ENCODE measurements at places on chromosomes 2 and 18.

DNA sequence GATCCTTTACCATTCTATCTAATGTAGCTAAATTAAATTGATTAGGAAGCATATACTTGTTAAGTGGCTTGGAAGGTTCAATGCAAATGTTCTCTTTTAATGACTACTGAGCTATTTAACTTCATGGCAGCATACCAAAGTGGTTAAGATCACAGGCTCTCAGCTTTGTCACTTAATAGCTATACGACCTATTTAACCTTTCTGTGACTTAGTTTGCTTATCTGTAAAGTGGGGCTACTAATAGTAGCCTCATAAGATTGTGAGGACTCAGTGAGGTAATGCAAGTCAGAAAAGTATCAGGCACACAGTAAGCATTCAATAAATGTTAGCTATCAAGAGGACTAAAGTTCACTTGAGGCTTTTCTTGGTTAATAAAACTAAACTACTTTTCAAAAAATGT is 4.3 kb downstream of the CKAP2L start:
- DNase-seq, result no peak

DNA sequence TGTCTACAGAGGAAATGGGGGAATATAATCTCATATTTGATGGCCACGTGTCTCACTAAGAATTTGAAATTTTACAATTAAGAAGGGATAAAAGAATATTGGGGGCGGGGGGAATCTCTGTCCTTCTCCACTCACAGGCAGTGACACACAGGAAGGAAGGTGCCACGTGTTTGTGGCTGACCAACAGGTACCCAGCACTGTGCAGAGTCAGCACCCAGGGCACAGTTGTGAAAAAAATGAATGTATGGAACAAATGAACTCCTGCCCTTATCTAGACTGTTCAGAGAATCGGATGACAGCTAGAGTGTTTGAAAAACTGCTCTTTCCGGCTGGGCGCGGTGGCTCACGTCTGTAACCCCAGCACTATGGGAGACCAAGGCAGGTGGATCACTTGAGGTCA is 317.0 kb upstream of the MYT1L start:
- no peak for DNase-seq

DNA sequence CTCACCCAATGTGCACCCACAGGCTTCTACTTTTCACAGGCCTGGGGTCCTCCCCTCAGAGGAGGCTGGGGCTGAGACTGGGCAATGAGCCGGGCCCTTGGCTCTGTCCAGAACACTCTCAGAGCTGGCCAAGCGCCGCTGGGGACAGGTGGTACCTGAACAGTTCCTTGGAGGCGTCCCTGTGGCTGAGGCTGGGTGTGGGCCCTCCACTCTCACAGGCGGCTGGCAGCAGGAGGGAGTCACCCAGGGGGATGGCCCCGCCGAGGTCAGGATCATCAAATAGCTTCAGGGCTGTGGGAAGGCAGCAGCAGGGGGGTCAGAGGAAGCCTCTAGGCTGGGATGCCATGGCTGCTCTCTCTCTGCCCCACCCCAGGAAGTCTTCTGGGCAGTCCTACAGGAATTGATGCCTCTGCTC is 27.1 kb downstream of the HS1BP3 start:
- no peak for DNase-seq

DNA sequence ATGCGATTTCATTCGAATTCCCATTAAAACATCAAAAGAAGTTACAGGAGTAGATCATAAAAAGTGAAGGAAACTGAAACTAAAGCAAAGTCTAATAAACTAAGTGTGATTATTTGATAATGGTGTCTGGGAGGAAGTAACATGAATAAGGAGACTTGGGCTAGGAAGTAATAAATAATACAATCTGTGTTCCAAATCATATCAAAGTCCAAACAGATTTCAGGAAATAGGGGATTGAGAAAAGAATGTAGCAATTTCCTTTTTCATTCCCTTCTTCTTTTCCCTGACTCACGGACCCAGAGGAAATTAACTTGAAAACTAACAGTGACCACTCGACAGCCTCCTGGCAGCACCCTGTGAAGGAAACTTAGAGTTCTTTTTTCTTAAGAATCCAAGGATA is 758.4 kb upstream of the GCFC2 start:
- no peak for DNase-seq

DNA sequence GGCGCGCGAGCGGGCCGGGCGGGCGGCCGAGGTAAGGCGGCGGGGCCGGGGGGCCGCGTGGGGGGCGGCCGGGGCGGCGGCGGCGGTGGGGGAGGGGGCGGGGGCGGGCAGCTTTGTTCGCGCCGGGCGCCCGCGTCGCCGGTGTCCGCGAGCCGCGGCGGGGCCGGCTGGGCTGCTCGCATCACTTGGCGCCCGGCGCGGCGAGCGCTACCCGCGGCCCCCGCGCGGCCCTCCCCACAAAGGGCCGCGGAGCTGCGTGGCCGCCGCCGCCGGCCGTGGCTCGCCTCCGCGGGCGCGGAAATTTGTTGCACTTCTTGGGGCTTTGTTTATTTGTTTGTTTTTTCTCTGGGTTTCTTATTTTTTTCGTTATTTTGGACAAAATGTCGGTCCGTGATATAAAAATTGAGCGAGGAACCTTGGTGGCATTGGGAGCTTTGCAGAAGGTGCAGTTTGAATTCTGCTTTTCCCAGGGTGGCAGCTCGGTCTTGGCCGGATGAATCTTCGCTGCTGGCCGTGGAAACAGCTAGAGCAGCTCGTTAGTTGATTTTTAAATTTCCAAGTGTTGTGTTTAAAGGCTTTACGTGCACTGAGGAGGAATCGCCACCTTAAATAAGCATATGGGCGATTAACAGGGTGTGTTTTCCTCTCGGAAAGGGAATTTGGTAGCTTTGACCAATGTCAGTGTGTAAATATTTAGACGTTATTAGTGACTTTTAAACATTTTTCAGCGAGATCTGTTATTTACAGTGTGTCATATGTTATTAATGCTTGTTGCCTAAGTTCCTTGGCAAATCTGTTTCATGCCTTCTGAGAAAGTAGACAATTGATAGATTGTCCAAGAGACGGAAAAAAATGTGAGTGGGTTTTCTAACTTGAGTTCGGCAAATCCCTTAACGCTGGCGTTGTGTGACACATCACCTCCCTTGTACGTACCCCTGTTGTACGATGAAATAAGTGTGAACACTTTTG is 822 bp downstream of the UBE2E3 start:
- no peak for DNase-seq

GRCh38 chr2:202636213-202636513 is 1.4 kb downstream of the FAM117B start:
- DNase-seq, result no peak

Data from activated naive CD4-positive, alpha-beta T cell (primary cell).